ENCODE measurements at places on chromosomes 2 and 18.

DNA sequence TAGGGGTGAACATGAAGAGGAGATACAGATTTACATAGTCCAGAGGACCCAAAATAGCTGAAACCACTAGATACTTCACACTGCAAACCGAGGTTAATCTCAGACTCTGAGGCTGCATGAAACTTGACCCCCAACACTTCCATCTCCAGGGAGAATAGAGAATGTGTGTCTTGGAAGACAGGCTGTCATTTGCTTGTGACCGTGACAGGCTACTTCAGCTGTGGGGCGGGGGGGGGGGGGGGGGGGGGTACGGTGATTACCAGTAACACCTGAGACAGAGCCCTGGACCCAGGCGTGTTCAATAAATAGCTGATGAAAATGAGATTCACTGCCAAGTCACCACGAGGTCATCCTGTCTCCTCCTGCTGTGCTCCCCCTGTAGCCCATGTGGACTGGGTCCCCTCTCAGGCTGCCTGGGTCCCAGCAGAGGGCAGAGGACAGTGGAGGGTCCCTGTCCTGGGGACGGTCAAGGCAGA, 5.7 kb upstream of the KLHL29 start:
- DNase-seq = no peak

- DNase-seq = no peak
Observed at GRCh38 chr2:79833235-79833878, 320.5 kb downstream of the CTNNA2 start.

DNA sequence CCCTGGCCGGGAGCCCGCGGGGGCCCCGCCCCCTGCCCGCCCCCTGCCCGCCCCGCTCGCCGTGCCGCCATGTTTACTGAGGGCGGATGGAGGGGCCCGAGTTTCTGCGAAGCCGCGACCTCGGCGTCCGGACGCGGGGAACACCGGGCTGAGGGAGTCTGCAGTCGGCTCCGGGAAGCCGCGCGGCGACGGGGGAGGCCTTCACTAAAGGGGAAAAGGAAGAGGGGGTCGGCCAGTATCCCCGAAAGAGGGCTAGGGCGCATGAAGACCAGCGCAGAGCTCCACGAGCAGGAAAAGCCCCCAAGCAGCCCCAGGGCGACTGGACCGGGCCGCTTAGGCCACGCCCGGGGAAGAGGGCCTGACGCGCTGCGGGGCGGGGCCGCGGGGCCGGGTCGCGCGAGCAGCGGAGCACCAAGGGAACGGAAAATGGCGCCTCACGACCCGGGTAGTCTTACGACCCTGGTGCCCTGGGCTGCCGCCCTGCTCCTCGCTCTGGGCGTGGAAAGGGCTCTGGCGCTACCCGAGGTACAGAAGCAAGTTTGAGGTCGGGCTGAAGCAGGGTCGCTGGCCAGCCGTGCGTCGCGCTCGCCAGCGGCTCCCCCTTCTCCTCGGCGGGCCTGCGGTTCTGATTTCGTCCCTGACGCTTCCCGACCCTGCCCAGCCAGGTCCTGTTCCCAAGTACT, at the start of the genes ATRAID and SLC5A6:
Gene ATRAID (plus strand): TSS at position 99 of the 683 bp plus-strand sequence. CDS start 328 bp downstream, at position 427.
Gene SLC5A6 (minus strand): TSS at position 326 of the 683 bp plus-strand sequence. CDS start 4,618 bp downstream, outside the sequence.
- peak; percentile 92 for DNase-seq

DNA sequence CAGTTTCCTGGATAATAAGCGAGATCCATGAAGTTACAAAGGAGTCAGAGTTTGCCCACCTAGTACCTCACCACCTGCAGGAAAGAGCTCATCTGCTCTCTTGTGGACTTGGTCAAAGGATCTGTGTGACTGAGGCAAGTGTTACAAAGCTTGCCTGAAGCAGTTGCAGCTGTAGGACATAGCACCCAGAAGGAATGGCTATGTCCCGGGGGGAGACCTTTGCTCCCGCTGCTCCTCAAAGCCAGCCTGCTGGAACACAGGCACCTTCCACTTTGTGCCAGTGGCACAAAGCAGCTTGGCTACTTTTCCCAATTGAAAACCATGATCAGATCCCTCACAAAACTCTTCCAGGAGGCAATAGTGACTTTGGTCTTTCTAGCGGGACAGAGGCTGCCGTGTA, 3.1 kb upstream of the SULT1C2 start:
- DNase-seq = no peak

GRCh38 chr2:100748673-100749072, 71.3 kb upstream of the NPAS2 start:
- no peak for DNase-seq

DNA sequence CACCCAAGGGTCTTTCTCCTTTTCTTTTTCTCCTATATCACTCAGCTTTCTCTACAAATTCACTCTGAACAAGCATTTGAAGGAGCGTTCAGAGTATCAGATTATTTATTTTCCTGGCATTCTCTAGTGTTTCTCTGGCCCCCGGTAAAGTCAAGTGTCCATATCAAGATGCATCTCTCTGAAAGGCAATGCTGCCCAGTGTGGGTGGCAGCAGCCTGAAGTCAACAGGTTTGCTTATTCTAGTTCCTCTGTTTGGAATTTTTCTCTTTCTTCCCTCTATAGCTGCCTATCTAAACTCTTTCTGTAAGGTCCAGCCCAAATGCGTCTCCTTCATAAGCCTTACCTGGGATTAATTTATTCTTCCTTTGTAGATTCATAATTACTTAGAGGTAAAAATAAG, 526.2 kb upstream of the TNP1 start:
- no peak for DNase-seq

All from NCI-H2081 (cell line).